ENCODE measurements at places on chromosomes 3 and 15.

- DNase-seq: no peak
Measured at GRCh38 chr3:32681811-32682210, 3.2 kb upstream of the CNOT10 start.

DNA sequence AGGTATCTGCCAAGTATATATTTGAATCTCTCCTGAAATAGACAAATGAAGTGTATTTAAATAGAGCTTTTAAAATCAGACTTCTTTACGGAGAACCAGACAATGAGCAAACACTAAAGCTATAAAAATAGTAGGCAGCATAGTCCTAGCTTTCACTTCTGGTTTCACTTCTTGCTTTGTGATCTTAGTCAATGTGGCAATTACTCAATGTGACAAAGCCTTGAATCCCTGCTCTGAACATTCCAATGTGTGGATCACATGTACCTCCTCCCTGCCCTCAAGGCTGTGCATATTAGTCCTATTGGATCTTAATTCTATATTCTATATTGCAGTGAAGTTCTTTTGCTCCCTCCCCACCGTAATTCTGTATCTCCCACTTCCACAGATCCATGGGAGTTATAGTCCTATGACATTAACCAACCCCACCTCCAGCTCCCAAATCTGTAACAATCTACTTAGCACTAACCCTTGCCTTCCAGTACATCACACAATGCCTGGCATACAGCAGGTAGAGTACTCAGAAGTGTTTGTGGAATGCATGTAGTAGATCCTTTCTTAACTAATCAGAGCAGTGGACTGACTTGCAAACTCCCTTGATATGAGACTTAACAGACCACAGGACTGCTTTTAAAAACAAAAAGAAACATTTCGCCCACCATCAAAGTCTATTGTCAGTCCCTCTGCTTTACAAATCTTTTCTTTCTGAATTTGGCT is 24.3 kb upstream of the CP start:
- DNase-seq: peak; percentile 68

DNA sequence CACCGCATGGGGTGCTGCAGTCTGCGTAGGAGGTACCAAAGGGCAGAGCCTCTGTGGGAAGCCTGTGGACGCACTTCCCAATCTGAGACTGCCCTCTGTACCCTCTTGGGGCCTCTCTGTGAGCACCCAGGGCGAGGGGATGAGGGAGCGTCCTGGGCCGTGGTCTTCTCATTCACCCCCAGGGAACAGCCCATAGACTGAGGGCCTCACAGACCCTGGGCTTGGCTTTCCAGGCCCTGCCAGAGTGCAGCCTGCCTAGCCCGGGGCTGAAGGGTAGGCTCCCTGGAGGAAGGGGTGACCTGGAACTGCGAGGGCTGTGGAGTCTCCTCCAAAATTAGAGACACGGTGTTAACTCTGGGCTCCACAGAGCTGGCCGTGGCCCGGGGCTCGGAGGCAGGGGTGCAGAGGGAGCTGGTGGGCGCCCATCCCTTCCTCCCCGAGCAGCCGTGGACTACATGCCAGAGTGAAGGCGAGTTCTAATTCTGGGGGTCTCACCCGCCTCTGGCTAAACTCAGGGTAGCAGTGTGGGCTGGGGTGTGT is 468 bp upstream of the SPTBN5 start:
- no peak for DNase-seq

DNA sequence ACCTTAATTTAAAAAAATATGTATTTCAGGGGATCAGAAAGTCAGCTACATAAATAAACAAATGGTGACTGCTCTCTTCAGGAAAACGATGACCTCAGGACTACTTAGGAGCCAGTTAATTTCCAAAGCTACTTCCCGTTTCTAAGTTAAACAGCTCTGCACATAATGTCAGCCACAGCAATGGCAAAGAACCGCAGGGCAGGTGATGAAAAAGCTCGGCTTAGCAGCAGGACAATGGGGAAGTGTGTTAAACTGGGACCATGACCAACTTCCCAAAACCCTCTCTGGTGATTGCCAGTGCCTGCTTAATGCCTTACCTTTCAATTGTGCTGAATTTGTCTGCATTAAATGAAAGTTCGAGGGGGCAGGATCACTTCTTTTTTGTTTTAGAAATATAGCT is 258.9 kb downstream of the FHIT start:
- no peak for DNase-seq

DNA sequence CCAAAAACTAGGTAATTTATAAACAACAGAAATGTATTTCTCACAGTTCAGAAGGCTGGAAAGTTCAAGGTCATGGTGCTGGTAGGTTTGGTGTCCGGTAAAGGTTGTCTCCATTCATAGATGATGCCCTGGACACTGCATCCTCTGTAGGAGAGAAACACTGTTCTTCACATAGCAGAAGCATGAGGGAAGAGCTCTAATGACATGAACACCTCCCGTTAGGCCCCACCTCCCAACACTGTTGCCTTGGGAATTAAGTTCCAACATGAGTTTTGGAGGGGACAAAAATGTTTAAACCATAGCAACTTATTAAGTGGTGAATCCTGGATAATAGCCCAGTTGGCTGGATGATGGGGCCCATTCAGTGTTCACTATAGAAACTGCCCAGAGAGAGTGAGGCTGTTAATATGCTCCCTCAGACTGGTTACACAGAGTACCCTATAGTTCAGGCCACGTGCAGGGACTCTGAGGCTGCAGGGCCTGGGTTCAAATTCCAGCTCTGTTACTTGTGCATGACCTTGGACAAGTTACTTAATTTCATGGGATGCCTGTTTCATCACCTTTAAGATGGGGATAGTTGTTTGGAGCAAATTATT is 37.0 kb downstream of the CCNL1 start:
- no peak for DNase-seq

GRCh38 chr15:68986322-68986721 is 28.2 kb upstream of the NOX5 start:
- DNase-seq: no peak

DNA sequence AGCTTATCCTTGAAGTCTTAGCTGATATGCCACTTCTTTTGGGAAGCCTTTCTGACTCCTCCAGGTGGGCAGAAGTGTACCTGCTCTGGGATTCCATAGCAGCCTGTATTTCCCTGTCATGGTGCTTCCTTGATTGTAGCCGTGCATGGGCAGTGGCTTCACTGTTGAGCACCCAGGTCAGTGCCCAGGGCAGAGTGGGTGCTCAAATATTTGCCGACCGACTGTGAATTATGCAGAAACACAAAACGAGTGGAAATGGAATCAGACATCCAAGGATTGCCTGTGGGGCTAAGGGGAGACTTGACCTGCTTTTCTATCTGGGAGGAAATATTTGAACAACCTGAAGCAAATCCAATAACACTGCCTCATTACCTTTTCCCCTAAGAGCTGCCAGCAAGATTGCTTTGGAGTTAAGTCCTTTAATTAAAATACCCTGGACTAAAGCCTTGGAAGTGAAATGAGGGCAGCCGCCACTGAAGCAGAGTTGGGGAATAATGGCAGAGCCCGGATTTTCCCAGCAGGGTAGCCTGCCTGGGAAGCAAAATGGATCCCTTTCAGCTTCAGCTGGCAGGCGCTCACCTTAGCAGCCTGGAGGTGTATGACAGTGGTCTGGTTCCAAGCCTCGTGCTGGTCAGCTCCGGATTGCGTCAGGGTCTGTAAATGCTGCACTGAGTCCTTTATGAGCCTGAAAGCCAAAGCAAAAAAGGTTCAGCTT is 14.9 kb downstream of the ACOX2 start:
- no peak for DNase-seq

- no peak for DNase-seq
Measured at GRCh38 chr3:132804498-132804897, 82.3 kb upstream of the NPHP3 start.

DNA sequence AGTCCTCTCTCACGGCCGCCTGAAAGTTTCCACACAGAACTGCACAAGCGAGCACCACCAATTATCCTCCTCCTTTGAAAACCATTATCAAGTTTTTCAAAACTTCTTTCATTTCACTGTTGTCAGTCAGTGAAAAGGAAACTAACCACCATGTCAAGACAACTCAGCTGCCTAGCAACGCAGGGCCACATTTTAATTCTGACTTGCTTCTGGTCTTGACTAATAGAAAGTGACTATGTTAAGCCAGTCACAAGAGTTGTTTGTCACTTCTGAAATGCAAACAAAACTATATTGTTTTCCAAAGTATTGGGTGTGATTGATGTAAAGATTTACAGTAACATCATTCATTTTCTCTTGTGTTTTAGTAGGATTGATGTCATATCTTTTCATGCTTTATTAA is 612.8 kb upstream of the AGTR1 start:
- no peak for DNase-seq

Data from HFFc6 (cell line).